DMS153 (cell line): ENCODE measurements at places on chromosomes 16 and 17.

- no peak for DNase-seq
These were observed 208.9 kb downstream of the SHISA9 start for GRCh38 chr16:13110124-13110796.

DNA sequence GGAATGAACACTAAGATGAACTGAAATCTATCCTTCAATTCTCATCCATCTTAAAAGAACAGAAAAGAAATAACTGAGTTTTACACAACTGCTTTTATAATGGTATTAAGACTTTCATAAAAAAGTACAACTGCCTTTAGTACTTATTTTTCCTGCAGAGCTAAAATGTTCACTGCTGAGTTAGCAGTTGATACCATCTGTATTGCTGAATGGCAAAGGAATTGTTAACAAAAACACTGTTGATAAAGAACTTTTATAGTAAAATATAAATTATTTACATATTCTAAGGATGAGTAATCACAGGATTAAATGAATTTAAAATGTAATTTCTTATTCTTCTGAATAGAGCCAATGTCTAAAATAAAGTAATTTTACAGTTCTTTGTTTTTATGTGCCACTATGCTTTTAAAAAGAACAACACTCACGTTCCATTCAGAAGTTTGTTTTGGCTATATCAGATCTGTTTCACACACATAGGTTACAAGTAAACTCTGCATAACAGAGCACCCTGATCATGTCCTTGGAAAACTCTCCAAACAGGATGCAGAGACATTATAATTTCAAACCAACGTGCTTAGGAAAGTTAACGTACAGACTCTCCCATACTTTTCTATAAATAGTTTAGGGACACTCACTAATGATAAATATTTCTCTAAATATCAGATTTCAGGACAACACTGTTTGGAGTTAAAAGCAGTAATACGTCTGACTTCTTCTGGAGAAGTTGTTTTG, 151.1 kb downstream of the ITFG1 start:
- DNase-seq = no peak

DNA sequence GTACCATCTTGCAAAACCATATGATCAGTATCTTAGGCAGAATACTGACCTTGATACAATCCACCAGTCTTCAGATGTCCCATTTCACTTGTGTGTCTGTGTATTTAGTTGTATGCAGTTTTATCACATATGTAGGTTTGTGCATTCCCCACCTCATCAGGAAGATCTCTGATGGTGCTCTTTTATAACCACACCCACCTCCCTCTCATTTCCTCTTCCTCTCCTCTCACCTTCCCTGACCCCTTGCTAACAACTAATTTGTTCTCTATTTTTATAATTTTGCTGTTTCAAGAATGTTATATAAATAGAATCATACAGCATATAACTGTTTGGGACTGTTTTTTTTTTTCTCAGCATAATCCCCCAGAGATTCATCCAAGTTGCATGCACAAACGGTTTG, 52.0 kb upstream of the ACSM2B start:
- DNase-seq = no peak

DNA sequence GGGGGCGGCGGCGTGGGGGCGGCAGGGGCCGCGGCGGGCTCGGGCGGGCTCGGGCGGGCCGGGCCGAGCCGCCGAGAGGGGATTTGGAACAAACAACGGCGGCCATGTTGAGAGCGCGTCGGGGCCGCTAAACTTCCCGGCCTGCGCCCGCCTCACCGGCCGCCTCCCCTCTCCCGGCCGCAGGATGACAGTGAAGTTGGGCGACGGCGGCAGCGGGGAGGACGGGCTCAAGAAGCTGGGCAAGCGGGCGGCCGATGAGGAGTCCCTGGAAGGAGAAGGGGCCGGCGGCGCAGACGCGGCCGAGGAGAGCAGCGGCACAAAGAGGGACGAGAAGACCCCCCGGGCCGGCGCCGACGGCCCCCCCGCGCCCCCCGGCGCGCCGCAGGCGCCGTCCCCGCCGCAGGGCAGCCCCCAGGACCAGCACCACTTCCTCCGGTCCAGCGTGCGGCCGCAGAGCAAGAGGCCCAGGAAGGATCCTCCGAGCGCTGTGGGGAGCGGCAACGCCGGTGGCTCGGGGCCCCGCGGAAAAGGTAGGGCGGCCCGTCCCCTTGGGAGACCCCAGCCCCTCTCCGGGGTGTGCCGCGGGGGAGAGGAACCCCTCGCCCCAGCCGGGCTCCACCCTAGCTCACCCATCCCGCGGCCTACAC, 2.4 kb downstream of the CRAMP1 start:
- DNase-seq = no peak

GRCh38 chr17:75094871-75095399, 7.2 kb downstream of the SLC16A5 start:
- DNase-seq = no peak

DNA sequence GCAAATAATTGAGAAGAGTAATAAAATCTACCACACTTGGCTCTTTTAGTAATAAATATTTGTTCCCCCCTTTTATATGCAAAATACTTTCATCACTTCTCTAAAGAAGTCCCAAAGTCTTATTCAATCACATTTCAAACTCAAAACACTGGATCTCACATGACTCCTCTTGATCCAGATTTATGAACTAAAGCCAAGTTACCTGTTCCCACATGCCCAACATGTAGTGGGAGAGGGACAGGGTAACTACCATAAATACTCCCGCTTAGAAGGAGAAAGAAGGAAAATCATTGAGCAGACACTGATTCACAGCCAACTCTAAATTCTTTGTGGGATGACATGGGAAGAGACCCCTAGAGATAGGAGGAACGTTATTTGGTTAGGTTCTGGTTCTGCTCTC, 64.9 kb upstream of the PMFBP1 start:
- DNase-seq = no peak
